Cerebellum (tissue), 4 donors: ENCODE measurements at places on chromosomes 2 and 18. TPM values are rescaled to one million over a fixed set of nuclear protein-coding genes. Genes with fewer than 3 reads are reported as not detected.

RAB6C gene
- 1.2 TPM for total RNA-seq

OSBPL6 gene
- 15.9 TPM for total RNA-seq

ESPNL gene
- 0.09 TPM for total RNA-seq

C2orf42 gene
- 20.4 TPM for total RNA-seq

M1AP gene
- total RNA-seq, result 0.36 TPM

GKN2 gene
- not detected for total RNA-seq

AQP4 gene
- 84.5 TPM for total RNA-seq

MALT1 gene
- 31.1 TPM for total RNA-seq

PARD6G gene
- total RNA-seq, result 11.3 TPM

ARHGAP15 gene
- 2.9 TPM for total RNA-seq

ABCA12 gene
- 0.09 TPM for total RNA-seq

ROCK1 gene
- total RNA-seq, result 73.0 TPM

NFATC1 gene
- 2.7 TPM for total RNA-seq

ABCG8 gene
- total RNA-seq, result 0.27 TPM

FARP2 gene
- total RNA-seq, result 48.7 TPM

DGUOK gene
- total RNA-seq, result 39.7 TPM

NDUFV2 gene
- 80.8 TPM for total RNA-seq

GBX2 gene
- total RNA-seq, result 4.4 TPM

ALPI gene
- not detected for total RNA-seq

CCDC141 gene
- total RNA-seq, result 2.6 TPM
